Fibroblast of upper back skin (primary cell): ENCODE measurements at places on chromosomes 2 and 18.

- DNase-seq: no peak
Observed at GRCh38 chr2:52775674-52776073, 991.9 kb upstream of the CHAC2 start.

DNA sequence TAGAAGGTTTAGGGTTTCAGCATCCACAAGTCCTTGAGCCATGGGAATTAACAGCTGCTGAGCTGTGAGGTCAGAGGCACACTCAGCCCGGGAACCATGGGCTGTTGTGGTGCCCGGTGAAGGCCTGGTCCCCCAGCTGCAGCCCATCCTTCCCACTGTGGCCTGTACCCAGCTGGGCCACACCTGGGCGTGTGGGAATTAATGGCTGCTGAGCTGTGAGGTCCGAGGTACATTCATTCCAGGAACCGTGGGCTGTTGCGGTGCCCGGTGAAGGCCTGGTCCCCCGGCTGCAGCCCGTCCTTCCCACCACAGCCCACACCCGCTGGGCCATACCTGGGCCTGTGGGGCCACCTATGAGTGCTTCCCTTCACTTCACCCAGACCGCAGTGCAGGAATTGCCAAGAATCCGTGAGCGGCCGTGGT lies 25.2 kb downstream of the TMEM18 start:
- DNase-seq: no peak

DNA sequence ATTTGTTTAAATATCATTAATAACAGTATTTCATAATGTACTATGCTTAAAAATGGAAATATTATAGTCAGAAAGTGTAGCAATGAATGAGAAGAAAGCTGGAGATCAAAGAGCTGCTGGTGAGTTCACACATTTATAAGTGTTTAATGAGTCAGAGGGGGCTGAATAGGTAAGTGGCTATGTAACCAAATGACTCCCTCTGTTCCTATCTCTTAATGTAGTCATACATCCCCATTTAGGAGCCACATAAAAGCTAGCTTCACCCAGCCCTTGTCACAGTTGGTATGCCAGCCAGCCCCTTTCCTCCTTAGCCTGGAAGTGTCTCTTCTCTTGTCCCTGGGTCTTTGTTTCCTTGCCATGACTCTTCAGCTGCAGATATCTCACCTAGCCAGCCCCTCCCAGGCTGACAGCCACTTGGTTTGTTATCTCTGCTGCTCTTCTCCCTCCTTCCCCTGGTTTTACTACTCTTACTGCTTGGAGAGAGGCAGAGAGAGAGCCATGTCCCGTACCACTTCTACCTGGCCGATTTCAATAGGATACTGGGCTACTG lies 438.6 kb upstream of the HNMT start:
- no peak for DNase-seq

DNA sequence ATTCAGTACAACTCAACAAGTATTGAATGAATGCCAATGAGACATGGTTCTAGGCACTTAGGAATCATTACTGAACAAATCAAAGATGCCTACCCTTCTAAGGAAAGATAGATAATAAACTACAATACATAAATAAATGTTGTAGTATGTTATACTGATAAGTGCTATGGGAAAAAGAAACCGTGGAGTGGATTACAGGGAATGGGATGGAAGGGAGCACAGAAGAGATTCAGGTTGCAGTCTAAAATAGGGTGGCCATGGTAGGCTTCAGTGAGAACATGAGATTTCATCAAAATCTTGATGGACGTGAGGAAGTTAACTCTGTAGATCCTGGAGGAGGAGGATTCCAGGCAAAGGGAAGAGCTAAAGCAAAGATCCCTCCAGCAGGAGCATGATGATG lies 17.9 kb upstream of the CREB1 start:
- peak; percentile 25 for DNase-seq

DNA sequence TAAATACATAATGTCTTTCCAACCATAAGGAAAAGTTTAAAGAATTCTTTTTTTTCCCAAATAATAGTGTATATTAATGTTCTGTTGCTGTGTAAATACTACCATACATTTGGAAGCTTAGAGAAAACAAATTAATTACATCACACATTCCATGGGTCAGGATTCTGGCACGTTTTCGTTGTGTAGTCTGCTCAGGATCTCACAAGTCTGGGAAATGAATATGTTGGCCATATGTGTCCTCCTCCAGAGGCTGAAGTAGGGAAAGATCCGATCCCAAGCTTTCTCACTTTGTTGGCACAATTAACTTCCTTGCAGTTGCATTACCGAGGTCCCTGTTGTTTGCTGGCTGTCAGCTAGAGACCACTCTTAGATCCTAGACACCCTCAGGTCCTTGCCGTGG lies 83.9 kb downstream of the RPRM start:
- DNase-seq: peak; percentile 9

- peak; percentile 77 for DNase-seq
Observed at GRCh38 chr2:121699421-121700333, 37.0 kb downstream of the NIFK start.

- peak; percentile 21 for DNase-seq
Observed at GRCh38 chr2:5959836-5960820, 267.9 kb downstream of the SOX11 start.

- DNase-seq: no peak
Observed at GRCh38 chr2:157245144-157245840, 12.2 kb upstream of the GALNT5 start.

DNA sequence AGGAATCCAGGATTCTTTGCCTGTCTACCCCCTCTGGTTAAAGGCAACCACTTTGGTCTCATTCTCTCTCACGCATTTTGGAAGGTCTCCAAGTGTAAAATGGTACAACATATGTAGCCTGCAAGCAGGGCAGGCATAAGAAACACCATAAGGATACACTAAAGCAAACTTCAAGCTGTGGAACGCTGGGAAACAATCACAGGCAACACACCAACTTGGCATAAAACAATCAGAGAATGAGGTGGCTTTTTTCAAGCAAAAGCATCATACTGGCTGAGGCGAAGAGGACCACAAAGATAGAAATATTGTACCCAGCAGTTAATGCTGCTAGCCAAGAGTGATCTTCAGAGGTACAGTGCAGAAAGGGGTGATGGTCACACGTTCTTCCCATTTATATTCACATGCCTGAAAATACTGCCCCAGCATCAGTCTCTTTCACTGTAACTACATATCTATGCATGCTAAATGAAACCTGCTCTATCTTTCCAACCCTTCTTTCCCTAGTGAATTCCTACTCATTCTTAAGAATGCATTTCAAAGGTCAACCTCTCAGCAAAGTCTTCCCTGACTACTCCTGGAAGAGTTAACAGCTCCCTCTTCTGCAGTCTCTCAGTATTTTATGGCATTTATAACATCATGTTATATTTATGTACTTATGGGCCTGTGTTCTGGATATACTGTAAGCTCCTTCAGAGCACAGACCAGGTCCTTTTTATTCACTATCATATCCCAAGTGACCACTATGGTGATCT lies 71.9 kb upstream of the GALNT5 start:
- peak; percentile 71 for DNase-seq

- no peak for DNase-seq
Observed at GRCh38 chr2:58055033-58055786, 8.6 kb downstream of the VRK2 start.

DNA sequence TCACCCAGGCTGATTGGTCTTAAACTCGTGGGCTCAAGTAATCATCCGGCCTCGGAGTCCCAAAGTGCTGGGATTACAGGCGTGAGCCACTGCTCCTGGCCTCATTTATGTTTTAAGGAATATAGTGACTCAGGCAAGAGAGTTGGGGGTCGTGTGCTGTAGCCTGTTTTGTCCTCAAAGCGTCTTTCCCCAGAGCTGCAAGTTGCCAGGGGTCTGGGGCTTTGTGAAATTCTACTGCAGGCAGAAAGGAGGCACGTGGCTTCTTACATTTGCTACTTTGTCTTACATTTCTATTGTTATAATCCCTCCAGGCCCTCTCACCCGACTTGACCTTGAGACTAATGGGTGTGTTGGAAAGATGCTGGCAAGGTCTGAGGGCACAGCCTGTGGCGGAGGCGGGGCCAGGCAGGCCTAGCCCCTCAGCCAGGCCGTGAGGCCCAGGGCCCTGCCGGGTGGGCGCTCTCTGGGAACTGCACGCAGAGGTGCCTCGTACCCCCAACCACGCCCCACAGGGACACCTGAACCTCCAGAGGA lies 85.8 kb upstream of the NDUFV2 start:
- DNase-seq: no peak

- DNase-seq: no peak
Observed at GRCh38 chr2:135903650-135904049, 27.4 kb upstream of the MCM6 start.

- peak; percentile 74 for DNase-seq
Observed at GRCh38 chr2:163800951-163801381, 65.2 kb upstream of the FIGN start.

- peak; percentile 85 for DNase-seq
Observed at GRCh38 chr2:37920570-37920969, 4.5 kb upstream of the RMDN2 start.

DNA sequence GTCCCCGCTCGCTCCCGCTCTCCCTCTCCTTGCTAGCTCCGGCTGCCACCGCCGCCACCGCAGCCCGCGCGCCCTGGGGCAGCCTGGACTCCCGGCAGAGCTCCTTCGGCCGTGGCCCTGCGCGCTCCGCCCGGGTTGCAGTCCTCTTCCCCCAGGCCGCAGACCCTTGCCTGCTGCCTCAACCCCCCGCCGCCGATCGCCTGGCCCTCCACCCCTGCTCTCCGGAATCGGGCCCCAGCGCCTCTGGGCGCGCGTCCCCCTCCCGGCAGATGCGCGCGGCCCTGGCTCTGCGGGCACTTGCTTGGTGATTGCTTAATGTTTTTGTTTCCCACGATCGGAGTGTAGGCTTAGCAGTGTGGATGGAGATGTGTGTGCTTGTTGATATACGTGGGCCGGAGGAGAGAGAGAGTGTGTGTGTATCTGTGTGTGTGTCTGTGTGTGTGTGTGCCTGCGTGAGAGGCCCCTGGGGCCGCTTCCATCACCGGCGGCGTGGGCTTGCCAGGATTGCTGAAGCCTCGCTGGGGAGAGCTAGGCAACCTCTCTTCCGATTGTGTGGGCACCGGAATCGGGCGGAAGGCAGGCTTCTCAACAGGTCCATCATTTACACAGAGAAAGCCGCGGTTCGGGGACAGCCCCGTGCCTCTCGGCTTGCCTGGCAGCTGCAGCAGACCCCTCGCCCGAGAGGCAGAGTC lies 877 bp downstream of the INHBB start:
- DNase-seq: no peak

DNA sequence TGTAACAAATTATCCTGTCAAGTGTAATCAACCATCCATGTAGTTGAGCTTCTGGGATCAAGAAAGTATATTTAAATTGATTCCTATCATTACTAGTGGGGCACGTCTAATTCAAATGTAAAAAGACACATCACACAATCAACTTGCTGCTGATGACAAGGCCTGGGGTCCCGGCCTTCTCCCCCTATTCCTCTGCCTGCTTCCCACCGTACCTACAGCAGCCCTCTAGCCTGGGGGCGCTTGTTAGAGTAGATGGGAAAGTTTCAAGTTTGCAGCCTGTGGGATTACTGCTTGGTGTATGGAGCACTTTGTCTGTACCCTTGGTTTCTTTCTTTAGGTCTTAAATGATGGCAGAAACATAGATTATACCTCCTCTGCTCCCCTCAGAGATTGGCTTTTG lies 333.3 kb upstream of the KYNU start:
- no peak for DNase-seq

DNA sequence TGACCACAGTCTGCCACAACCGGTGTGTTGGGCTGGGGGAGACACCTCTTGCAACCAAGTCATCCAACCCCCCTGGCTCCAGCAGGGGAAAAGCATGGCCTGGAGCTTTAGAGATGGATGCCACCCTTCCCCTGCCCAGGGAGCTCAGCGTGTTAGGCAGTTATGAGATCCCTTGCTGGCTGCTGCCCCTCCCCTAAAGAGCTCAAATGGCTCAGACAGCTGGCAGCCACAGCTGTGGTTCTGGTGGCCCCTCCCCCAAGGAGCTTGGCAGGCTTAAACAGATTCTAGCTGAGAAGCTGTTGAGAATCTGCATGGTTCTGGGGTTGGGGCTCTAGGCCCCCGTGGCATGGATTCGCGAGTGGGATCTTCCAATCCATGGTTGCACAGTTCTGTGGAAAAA lies 64.7 kb downstream of the TEX51 start:
- DNase-seq: no peak

- DNase-seq: peak; percentile 52
Observed at GRCh38 chr18:6719910-6720683, 9.4 kb upstream of the ARHGAP28 start.

DNA sequence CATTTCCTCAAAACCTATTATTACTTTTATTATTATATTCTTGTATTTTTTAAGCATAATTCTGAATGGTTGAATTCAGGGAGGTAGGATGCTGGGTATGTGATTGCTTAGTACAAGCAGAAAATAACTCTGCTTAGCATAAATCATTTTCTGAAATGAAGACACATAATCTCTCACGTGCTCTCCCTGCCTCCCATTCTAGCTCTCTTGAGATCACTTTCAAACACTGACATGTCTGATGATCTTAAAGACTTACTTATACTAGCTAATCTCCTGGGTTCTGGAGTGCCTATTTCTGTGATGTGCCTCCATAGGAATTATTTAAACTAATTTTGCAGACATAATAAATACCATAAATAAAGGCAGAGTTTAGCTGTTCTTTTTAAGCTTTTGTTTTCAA lies 1136.0 kb downstream of the SUCLG1 start:
- DNase-seq: no peak

- DNase-seq: no peak
Observed at GRCh38 chr2:75525434-75526310, 35.1 kb downstream of the EVA1A start.

GRCh38 chr2:152359573-152360363 lies 24.8 kb downstream of the FMNL2 start:
- no peak for DNase-seq

DNA sequence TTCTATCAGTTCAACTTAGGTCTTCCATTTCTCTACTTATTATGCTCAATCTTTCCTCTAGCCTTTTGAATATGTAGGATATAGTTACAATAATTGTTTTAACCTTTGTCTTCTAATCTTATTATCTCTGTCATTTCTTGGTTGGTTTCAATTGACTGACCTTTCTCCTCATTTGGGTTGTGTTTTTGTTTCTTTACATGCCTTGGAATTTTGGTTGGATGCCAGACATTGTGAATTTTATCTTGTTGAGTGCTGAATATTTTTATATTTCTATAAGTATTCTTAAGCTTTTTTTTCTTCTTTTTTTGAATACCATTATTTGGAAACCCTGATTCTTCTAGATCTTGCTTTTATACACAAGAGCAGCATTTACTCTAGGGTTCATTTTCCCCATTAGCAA lies 30.7 kb upstream of the TMEM247 start:
- DNase-seq: peak; percentile 39

GRCh38 chr2:8296306-8296705 lies 385.6 kb upstream of the ID2 start:
- no peak for DNase-seq

GRCh38 chr2:68417926-68418325 lies 49.2 kb downstream of the FBXO48 start:
- DNase-seq: no peak

DNA sequence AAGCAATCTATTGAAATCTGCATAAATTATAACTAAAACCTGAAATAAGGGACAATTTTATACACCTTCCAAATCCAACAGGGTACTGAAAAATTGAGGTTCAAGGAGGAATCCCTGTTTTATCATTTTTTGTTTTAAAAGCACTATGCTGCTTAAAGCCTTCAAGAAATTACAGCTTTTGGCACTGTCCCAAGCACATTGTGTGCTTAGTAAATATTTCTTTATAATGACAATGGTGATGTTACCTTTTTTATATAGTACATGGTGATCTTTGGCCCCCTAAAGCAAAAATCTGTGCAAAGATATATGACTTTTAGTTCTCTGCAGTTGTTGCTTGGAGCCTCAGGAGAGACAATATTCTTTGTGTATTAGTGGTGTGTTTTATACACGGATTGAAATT lies 71.6 kb upstream of the EFEMP1 start:
- DNase-seq: no peak
